ENCODE measurements at places on chromosomes 7 and 10. TPM values are rescaled to one million over a fixed set of nuclear protein-coding genes. Genes with fewer than 3 reads are reported as not detected.

DNA sequence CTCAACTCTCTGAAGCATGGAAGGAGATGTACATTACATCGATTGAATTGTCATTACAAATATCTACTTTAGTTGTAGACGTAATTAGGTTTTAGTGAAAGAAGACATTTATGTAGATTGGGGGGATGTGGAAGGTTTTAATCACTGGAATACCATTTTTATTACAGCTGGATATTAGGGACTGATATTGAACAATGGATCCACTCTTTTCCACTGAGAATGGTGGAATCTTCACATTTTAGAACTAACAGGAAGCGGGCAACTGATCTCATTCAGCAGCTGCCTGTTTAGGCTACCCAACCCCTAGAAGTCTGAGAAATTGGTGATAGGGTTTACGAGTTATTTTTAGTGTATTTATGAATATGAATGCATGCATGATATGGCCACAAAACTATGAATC lies 336.2 kb upstream of the LRGUK start:
- no peaks in the 10 kb centered on the region for H3K4me1 ChIP-seq
- H3K27ac ChIP-seq, result no peak overlapping the region

GRCh38 chr7:20224025-20224424 lies 6.8 kb upstream of the MACC1 start:
- H3K27me3 ChIP-seq, result no peaks in the 10 kb centered on the region
- H3K36me3 ChIP-seq, result no peaks in the 10 kb centered on the region
- no peak overlapping the region for H3K27ac ChIP-seq
- H3K4me3 ChIP-seq, result no peak overlapping the region
- peaks cover 33% of the 10 kb centered on the region for H3K4me1 ChIP-seq
- no peak for DNase-seq

- H3K27ac ChIP-seq, result no peak overlapping the region
- peaks cover 6% of the 10 kb centered on the region for H3K27me3 ChIP-seq
- H3K4me1 ChIP-seq, result peaks cover 5% of the 10 kb centered on the region
- no peak overlapping the region for H3K4me3 ChIP-seq
These were observed 11.3 kb upstream of the HABP2 start for GRCh38 chr10:113541549-113541927.

Gene KCTD7
- 17.7 TPM for total RNA-seq

Gene DLX5
- 2.5 TPM for total RNA-seq

Data from osteoblast (primary cell).